ENCODE measurements at places on chromosomes 3 and 15. TPM values are rescaled to one million over a fixed set of nuclear protein-coding genes. Genes with fewer than 3 reads are reported as not detected.
A peak's percentile ranks its signal among the peaks of the same experiment; 100 is the strongest.

- no peak for DNase-seq
These were observed 1124.8 kb downstream of the SI start for GRCh38 chr3:163953526-163953925.

GRCh38 chr3:128515967-128516366 is 23.0 kb upstream of the GATA2 start:
- DNase-seq = no peak

Gene B4GALT4
- total RNA-seq = 7.9 TPM

Gene OSTN
- total RNA-seq = 0.54 TPM

DNA sequence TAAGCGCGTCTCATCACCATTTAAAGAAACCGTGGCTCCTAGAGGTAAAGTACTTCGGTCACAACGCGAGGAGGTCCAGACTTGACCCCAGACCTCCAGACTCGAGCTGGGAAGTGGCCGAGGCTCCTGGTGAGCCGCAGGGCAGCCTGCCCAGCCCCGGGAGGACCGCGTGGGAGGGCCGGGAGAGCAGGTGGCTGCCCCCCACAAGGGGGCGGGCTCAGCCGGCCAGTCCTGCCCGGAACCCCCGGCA is at the start of gene SLC27A2:
SLC27A2 (plus strand) TSS at position 228 of the 250 bp plus-strand sequence. CDS start 232 bp downstream, outside the sequence.
- no peak for DNase-seq

GRCh38 chr3:5188419-5189221 is 1.1 kb downstream of the EDEM1 start:
- DNase-seq = no peak

Gene ARMC8
- total RNA-seq = 118 TPM

Gene JAGN1
- 13.4 TPM for total RNA-seq

DNA sequence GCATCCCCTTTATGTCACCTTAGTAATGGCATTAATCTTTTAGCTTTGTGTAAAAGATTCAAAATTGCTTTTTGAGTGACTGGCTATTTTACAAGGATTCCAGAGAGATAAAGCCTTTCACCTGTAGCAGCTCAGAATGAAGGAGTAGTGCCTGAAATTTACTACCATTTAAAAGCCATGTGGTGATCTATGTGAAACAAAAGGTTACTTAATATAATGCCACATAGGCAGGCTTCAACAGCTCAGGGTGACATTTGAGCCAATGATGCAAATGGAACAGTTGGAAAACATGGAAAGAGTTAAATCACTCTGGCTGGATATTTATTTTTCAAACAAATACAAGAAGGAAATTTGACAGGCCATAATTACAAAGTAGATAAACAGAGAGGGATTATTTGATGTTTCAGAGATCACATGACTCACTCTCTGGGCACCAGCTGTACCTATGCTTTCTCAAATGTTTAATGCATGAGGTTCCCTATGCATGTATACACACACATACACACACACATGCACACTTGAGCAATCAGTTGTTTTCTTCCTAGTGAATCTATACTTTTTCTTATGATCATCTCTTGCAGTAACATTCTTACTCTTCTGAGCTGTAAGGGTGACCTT is 171.5 kb downstream of the ZMAT3 start:
- DNase-seq = no peak

Gene B3GALNT1
- 96.6 TPM for total RNA-seq

Gene DHFR2
- 5.7 TPM for total RNA-seq

- no peak for DNase-seq
These were observed 3.6 kb downstream of the PLIN1 start for GRCh38 chr15:89675606-89676005.

DNA sequence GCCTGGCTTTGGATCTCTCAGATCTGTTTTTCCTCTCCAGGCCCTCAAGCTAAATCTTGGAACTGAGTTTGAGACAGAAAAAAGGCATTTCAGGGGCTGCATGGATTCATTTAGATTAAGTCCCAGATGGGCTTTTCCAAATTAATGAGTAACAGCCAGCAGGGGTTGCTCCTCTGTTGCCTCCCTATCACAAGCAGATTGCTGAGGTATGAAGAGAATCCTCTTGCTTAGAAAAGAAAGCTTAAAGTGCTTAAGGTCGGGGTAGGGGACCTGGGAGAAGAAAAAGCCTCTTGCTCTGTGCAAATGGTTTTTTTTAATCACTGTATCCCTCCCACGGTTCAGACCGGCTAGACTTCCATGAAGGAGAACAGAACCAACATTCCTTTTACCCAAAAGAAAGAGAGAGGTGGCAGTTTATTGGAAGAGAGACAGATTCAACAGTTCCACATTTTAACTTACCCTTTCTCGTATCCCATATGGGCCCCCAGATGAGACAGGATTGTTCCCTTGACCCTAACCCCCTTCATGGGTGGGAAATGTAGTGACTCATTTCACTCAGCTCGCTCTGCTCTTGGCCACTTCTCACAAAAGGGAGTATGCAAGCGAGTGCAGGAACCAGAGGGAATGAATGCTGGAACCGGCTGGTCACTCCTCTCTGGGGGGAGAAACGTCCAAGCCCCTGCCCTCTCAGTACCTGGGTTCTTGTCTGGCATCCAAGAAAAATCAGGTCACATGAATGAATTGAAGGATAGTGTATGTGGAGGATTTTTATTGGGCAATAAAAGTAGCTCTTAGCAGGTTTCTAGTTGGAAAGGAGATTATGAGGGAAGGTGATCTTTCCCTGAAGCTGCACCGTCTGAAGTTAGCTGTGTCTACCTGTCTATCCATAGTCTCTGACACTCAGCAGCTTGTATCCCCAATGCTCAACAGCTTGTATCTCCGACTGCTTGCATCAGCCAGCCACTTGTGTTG is 745.2 kb downstream of the SI start:
- no peak for DNase-seq

- no peak for DNase-seq
These were observed 33.0 kb downstream of the DNAH1 start for GRCh38 chr3:52349131-52349530.

GRCh38 chr3:177680472-177680821 is 483.2 kb upstream of the TBL1XR1 start:
- no peak for DNase-seq

GRCh38 chr3:55538158-55538557 is 51.1 kb upstream of the WNT5A start:
- DNase-seq = no peak

- peak; percentile 30 for DNase-seq
These were observed 71.3 kb downstream of the CNTN6 start for GRCh38 chr3:1164101-1164500.

Gene IL17RD
- 29.3 TPM for total RNA-seq

DNA sequence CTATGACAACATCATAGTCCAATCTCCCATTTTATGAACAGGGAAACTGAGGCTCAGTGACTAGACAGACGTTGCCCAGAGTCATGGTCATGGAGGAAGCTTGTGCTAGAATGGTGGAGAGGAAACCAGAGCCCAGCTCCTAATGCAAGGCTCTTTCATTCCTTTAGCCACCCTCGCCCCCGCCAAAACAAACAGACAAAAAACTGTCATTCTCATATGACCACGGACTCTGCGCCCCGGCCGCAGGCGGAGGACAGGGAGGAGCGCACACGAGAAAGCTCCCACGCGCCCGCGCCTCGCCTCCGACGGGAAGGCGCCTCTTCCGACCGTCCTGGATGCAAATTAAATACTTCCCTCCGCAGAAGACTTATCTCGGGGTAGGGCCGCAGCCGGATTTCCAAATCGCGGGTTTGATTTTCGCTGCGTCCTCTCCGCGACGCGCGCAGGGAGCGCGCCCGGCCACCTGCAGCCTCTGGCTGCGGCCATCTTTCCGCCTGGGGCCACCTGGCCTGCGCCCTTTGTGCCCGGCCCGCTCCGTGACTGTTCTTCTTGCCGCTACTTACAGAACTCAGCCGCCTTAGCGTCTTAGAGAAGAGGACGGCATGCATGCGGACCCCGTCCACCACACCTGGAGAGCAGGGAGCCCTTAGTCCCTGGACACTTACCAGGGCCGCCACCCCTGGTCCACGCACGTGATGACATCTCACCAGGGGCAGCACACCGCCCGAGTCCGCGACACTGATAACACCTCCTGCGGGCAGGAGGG is 670 bp upstream of the ATP13A3 start:
- peak; percentile 44 for DNase-seq

DNA sequence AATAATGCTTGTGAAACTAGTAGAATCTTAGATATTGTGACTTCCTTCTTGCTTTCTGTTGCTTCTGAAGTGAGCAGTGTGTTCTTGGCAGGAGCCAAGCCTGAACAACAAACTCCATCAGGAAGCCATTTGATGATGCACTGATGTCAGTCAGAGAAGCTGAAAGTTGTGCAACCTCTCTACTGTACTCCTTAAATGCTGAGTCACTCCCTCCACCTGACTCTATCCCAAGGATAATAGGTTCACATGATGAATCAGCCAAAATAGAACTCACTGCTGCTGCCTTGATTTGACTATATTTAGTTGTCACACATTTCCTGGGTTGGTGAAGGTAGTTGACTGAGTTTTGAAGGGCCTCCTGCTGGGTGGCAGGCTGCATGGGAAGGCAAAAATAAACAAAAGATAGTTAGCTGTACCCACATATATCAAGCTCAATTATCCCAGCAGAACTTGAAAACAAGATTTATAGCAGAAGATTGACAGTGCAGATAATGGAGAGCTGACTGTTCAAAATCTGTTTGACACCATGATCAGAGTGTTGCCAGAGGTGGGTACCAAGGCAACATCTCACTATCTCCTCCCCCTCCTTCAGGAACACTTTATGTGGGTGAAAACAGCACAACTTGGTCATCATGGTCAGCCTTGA is 328.4 kb upstream of the DPH6 start:
- DNase-seq = no peak

- peak; percentile 24 for DNase-seq
These were observed 290.4 kb upstream of the CTDSPL start for GRCh38 chr3:37571269-37571668.

DNA sequence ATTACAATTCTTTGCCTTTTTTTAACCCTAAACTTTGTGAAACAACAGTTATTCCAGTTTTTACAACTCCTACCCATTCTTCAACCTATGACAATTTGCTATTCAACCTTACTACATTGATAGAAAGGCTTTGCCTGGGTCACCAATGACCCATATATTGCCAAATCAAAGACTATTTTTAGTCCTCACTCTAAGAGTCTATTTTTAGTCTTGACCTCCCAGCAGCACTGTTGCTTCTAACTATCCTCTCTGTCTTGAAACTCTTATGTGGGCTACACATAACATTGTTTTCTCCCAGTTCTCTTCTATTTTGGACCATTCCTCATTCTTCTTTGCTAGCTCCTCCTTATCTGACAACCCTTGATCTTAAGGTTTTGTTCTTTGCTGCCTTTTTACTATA is 71.4 kb downstream of the C3orf80 start:
- DNase-seq = no peak

Gene CGNL1
- 4.9 TPM for total RNA-seq

GRCh38 chr3:196149831-196150301 is 61.3 kb downstream of the ZDHHC19 start:
- no peak for DNase-seq

Gene MAP4
- total RNA-seq = 149 TPM

Gene CORO2B
- 30.2 TPM for total RNA-seq

GRCh38 chr3:46261926-46262594 is 19.8 kb downstream of the CCR3 start:
- DNase-seq = no peak

Gene PPM1L
- 55.2 TPM for total RNA-seq

Gene REC114
- total RNA-seq = not detected

- no peak for DNase-seq
These were observed 61.1 kb downstream of the AMOTL2 start for GRCh38 chr3:134312873-134313846.

All from cerebellum (tissue), 4 donors.